ENCODE measurements at places on chromosomes 3 and 15.

DNA sequence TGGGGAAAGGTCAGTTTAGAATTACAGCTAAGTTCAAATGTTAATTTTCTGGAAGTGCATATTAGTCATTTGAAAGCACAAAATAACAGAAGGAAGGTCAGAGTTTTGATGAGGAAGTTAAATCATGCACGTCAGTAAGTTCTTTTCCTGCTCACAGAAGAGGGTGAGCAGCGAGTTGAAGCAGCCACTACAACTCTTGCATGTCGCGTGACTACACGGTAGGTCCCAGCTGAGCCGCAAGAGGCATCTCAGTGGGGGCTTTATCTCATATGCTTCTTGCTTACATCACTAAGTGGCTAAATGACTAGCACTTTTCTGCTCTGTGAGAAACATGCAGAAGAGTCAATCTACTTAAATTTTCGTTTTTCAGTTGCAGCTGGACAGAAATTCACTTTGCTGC is 21.3 kb upstream of the SEC62 start:
- no peak for DNase-seq

GRCh38 chr3:121870717-121871116 is 23.5 kb upstream of the SLC15A2 start:
- no peak for DNase-seq

GRCh38 chr3:143428294-143428693 is 308.7 kb downstream of the CHST2 start:
- DNase-seq, result no peak

- DNase-seq, result no peak
These were observed 194.9 kb downstream of the FOXP1 start for GRCh38 chr3:71388535-71389120.

DNA sequence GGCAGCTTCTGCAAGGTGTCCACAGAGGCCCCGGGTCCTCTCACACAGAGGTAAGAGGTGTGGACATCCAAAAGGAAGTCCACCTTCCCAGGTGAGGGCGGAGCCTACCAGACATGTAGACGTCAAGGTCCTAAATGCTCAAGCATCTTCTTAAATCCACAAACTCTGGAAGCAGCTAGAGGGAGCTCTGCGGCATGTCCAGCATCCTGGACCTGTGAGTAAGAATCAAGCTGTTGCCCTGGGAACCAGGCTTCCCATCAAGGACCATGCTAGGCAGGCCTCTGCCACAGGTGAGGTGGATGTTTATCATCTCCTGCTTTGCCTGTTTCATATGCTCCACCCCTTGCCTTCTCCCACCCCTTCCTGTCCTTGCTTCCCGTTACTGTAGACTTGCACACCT is 368.2 kb downstream of the GABRG3 start:
- no peak for DNase-seq

DNA sequence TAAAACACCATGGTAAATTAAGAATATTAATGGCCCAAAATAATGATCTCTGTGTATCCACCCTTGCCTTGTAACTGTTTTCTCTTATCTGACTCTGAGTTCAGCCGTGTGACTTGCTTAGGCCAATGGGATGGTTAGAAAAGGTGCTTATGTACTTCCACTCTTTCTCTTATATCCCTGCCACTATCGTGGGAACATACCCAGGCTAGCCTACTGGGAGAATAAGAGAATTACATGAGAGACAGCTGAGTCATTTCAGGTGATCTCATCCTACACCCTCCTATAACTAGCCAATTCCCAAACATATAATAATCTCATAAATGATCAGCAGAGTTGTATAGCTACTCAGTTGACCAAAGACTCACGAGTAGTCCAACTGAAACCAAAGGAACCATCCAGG is 98.3 kb upstream of the ABI3BP start:
- no peak for DNase-seq

DNA sequence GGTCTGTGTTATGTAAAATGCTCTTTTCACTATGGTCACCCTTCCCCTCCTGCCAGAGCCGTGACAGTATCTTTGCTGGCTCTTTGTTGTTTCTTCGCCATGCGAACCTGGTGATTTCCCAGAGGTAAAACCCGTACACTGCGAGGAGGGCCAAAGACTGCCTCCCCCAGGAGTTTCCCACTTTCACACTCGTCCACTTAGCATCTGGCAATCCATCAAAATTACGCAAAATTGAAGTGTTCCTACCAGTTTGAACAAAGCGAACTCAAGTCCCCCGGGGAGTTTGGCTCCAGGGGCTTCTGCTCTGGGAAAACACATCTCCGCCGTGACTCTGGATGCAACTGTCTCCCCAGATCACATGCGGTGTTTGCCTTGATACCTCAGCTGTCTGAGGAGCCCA is 239.9 kb downstream of the FAM43A start:
- DNase-seq, result no peak

- DNase-seq, result no peak
These were observed 21.7 kb downstream of the TMEM43 start for GRCh38 chr3:14146381-14147065.

GRCh38 chr3:72678380-72678779 is 169.9 kb downstream of the SHQ1 start:
- DNase-seq, result no peak

GRCh38 chr3:172467170-172467824 is 19.0 kb upstream of the GHSR start:
- DNase-seq, result no peak

- no peak for DNase-seq
These were observed 10.9 kb downstream of the SMAD3 start for GRCh38 chr15:67076147-67076843.

DNA sequence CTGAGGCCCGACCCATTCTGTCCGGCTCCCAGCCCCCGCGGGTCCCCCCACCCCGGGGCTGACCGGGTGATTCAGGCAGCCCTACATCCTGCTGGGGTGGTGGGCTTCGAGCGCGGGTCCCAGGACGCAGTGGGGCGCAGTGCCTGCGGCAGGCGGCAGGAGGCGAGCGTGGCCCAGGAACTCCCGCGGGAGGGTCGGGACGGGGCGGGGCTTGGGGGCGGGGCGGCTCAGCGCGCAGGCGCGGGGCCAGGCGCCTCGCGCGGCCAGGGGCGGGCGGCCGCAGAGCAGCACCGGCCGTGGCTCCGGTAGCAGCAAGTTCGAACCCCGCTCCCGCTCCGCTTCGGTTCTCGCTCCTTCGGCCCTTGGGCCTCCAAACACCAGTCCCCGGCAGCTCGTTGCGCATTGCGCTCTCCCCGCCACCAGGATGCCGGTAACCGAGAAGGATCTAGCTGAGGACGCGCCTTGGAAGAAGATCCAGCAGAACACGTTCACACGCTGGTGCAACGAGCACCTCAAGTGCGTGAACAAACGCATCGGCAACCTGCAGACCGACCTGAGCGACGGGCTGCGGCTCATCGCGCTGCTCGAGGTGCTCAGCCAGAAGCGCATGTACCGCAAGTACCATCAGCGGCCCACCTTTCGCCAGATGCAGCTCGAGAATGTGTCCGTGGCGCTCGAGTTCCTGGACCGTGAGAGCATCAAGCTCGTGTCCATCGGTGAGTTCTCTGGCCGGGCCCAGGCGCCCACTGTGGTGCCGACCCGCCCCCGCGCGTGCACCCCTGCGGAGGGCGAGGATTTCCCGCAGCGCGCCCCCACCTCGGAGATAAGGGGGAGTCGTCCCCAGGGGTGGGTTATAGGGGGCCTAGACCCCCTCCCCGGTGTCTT is at the start of gene FLNB:
Gene FLNB (plus strand): TSS at position 282 of the 885 bp plus-strand sequence. CDS start 143 bp downstream, at position 425.
- peak; percentile 53 for DNase-seq

- no peak for DNase-seq
These were observed 11.0 kb upstream of the CAMKV start for GRCh38 chr3:49880581-49881315.

GRCh38 chr3:134459562-134459961 is 26.2 kb downstream of the ANAPC13 start:
- no peak for DNase-seq

DNA sequence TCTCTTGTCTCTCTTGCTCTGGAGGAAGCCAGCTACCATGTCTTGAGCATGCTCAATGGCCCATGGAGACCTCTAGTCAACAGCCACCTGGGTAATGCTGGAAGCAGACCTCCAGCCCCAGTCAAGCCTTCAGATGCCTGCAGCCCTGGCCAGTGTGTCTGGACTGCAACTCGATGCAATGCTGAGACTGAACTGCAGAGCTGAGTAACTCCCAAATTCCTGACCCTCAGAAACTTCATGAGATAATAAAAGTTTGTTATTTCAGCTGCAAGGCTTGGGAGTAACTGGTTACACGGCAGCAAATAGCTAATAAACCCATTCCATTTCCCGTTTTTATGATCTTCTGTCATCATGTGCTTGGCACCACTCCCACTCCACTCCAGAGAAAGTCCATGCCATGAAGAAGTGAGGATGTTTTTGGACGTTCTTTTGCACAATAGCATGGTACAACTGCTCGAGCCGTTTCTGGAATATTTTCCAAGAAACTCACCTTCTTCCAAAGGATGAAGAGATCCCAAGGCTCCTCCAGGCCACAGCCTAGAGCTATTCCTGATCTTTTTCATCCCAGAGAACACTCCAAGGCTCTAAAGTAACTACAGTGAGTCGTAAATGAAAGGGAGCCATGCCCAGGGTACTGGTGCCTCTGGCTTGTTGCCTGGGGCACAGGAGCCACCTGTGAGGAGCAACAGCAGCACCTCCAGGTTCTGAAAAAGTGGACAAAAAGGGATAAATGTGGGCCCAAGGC is 72.0 kb upstream of the KLF13 start:
- DNase-seq, result no peak

DNA sequence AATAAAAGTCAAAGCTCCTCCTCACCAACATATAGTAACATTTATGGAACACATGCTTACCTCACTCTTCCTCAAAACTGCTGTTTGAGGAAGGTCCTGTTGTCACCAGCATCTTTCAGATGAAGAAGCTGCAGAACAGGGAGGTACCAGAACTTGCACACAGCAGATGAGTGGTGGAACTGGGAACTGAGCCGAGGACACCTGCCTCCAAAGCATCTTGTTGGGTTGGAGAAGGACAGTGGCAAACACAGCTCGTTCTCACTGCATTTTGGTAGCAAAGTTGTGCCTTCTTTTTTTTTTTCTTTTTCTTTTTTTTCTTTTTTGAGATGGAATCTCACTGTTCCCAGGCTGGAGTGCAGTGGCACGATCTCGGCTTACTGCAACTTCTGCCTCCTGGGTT is 76.0 kb downstream of the CEMIP start:
- no peak for DNase-seq

DNA sequence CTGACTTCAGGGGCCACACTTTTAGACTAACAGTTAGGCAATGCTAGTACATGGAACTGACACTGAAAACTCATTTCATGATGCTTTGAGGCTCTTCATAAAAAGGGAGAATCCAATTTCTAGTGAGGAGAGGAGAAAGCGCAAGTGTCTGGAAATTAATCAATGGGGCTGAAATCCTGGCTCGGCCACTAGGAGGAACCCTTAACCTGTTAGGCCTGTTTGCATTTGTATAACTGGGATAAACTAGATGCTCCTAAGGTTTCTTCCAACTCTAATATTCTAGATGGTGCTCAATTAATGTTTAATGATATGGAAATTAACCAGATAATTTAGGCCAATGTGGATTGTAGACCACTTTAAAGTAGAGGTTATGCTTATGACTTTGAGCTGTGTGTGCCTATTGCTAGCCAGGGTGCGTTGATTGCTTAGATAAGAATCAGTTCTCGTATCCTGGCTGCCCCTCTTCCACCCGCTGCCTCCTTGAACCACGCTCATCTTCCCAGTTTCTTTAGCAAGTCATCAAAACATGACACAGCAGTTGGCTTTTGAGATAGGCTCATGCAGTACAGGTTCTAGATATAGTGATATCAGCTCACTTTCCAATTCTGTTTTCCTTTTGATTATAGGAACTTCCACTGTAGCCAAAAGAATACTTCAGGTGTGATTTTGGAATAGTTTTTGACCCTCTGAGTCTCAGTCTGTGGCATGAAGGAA is 16.8 kb upstream of the CRBN start:
- no peak for DNase-seq

DNA sequence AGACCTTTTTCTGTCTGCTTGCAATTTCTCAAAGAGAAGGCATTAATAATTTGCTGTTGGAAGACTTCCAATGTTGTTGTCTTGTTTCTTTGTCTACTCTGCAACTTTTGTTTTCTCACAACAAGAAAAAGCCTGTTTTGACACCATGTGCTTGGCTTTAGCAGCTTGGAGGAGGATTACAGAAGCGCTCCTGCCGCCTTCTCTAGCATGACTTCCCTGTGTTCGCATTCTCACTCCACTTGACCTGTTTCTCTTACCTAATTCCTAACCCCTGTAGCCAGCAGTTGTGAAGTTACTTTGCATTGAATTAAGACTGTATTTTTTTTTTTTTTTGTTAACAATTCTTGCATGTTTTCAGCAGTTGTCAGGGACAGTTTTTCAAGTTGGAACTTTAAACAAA is 235.3 kb upstream of the GOLIM4 start:
- DNase-seq, result no peak

- DNase-seq, result no peak
These were observed 86.2 kb downstream of the DHX30 start for GRCh38 chr3:47888986-47889757.

- no peak for DNase-seq
These were observed 189.7 kb upstream of the IL12A start for GRCh38 chr3:159798951-159799350.

DNA sequence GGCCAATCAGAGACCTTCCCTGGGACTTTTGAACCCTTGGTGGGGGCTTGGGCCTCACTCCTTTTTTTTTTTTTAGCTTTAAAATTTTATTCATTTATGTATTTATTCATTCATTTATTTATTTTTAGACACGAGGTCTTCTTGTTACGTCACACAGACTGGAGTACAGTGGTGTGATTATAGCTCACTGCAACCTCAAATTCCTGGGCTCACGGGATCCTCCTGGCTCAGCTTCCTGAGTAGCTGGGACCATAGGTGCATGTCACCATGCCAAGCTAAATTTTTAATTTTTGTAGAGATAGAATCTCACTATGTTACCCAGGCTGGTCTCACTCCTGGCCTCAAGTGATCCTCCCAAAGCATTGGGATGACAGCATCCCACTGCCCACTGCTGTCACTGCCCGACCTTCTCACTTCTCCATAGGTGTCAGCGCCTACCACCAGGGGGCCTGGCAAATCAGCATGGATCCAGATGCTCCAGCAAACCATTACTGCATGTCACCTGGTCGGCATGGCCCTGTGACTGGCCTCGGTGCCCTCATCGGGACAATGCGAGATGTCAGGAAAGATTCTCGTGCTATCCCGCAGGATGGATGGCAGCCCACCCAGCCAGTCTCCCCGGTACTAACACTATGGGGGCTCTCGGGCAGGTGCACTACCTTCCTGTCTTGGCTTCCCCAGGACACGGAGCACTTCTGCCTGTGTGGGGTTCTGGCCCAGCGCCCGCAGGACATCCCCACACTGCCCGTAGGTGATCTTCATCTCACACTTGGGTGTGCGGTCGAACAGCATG is 3.0 kb downstream of the MYL3 start:
- no peak for DNase-seq

All from T-helper 22 cell (primary cell).